ENCODE measurements at places on chromosomes 2 and 18. TPM values are rescaled to one million over a fixed set of nuclear protein-coding genes. Genes with fewer than 3 reads are reported as not detected.

The FOXD4L1 gene
- 0.82 TPM for polyA plus RNA-seq

The RGPD4 gene
- 0.26 TPM for polyA plus RNA-seq

The FAM117B gene
- polyA plus RNA-seq: 29.4 TPM

The MYO3B gene
- polyA plus RNA-seq: 0.11 TPM

The FAM124B gene
- not detected for polyA plus RNA-seq

The EIF5B gene
- polyA plus RNA-seq: 12.6 TPM

The LRATD1 gene
- 81.4 TPM for polyA plus RNA-seq

The ABCG5 gene
- 0.38 TPM for polyA plus RNA-seq

The DPP4 gene
- not detected for polyA plus RNA-seq

The PCARE gene
- polyA plus RNA-seq: not detected

The DOK6 gene
- 7.4 TPM for polyA plus RNA-seq

The CNGA3 gene
- polyA plus RNA-seq: 0.64 TPM

The SP5 gene
- polyA plus RNA-seq: not detected

The UGT1A3 gene
- not detected for polyA plus RNA-seq

The PMAIP1 gene
- polyA plus RNA-seq: 2.4 TPM

The MYO1B gene
- polyA plus RNA-seq: 67.0 TPM

The MRO gene
- not detected for polyA plus RNA-seq

The TRIM54 gene
- 0.28 TPM for polyA plus RNA-seq

The CAPN13 gene
- polyA plus RNA-seq: not detected

The ALK gene
- polyA plus RNA-seq: 10.1 TPM

The CAVIN2 gene
- polyA plus RNA-seq: not detected

The CFAP210 gene
- 0.20 TPM for polyA plus RNA-seq

The ATAD2B gene
- polyA plus RNA-seq: 37.6 TPM

The IL36A gene
- not detected for polyA plus RNA-seq

The ANKRD62 gene
- not detected for polyA plus RNA-seq

The CBLN2 gene
- 28.3 TPM for polyA plus RNA-seq

The TUBA3E gene
- polyA plus RNA-seq: not detected

The SLC14A1 gene
- not detected for polyA plus RNA-seq

The LYPD1 gene
- polyA plus RNA-seq: 104 TPM

The EFEMP1 gene
- polyA plus RNA-seq: 2.3 TPM

Data from neural cell (in vitro differentiated cells).